ENCODE measurements at places on chromosomes 6 and 20. TPM values are rescaled to one million over a fixed set of nuclear protein-coding genes. Genes with fewer than 3 reads are reported as not detected.

- DNase-seq: no peak
- no peak overlapping the region for H3K27ac ChIP-seq
- H3K27me3 ChIP-seq: no peaks in the 10 kb centered on the region
- no peak overlapping the region for H3K4me3 ChIP-seq
Observed at GRCh38 chr6:112434896-112435435, 87.8 kb downstream of the RFPL4B start.

- DNase-seq: no peak
- no peaks in the 10 kb centered on the region for H3K36me3 ChIP-seq
- no peaks in the 10 kb centered on the region for H3K27me3 ChIP-seq
Observed at GRCh38 chr6:155008625-155009024, 13.5 kb downstream of the TIAM2 start.

STX7 gene
- polyA plus RNA-seq: 12.3 TPM

CENPW gene
- 1.7 TPM for polyA plus RNA-seq

DNA sequence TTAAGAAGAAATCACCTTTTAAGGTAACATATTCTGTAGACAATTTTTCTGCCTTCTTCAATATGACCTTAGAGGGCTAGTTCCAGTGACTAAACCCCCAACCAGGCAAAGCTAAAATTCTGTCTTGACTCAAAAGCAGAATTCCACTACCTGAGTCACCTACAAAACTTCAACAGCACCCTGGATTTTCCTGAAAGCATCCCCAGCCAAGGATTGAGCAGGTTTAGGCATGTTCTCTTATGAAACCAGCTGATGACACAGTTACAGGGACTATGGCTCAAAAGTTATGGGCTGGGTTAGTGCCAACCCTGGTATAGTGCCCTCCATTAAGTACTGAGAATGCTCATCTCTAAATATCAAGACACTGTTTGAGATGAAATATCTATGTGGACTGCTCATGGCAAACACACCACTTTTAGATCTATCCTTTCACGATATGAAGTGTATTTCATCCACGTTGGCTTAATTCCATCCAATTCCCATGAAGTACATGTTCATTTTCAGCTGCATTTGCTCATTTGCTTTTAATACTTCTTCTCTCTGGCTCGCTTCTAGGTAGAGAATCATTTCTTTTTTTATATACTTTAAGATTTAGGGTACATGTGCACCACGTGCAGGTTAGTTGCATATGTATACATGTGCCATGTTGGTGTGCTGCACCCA is 53.6 kb upstream of the TNFAIP3 start:
- no peak overlapping the region for H3K27ac ChIP-seq
- DNase-seq: no peak
- no peaks in the 10 kb centered on the region for H3K27me3 ChIP-seq
- H3K4me1 ChIP-seq: no peaks in the 10 kb centered on the region

- no peak for DNase-seq
- H3K36me3 ChIP-seq: no peaks in the 10 kb centered on the region
- no peak overlapping the region for H3K4me3 ChIP-seq
- no peak overlapping the region for H3K27ac ChIP-seq
- H3K4me1 ChIP-seq: no peaks in the 10 kb centered on the region
Observed at GRCh38 chr6:165227644-165228329, 81.6 kb downstream of the C6orf118 start.

JAG1 gene
- polyA plus RNA-seq: 3.0 TPM

DPPA5 gene
- not detected for polyA plus RNA-seq

ZSCAN23 gene
- polyA plus RNA-seq: not detected

GRCh38 chr6:46204880-46205650 is 34.3 kb upstream of the ENPP5 start:
- H3K27me3 ChIP-seq: no peaks in the 10 kb centered on the region
- no peak overlapping the region for H3K4me3 ChIP-seq
- no peak overlapping the region for H3K27ac ChIP-seq
- H3K4me1 ChIP-seq: no peaks in the 10 kb centered on the region

DNA sequence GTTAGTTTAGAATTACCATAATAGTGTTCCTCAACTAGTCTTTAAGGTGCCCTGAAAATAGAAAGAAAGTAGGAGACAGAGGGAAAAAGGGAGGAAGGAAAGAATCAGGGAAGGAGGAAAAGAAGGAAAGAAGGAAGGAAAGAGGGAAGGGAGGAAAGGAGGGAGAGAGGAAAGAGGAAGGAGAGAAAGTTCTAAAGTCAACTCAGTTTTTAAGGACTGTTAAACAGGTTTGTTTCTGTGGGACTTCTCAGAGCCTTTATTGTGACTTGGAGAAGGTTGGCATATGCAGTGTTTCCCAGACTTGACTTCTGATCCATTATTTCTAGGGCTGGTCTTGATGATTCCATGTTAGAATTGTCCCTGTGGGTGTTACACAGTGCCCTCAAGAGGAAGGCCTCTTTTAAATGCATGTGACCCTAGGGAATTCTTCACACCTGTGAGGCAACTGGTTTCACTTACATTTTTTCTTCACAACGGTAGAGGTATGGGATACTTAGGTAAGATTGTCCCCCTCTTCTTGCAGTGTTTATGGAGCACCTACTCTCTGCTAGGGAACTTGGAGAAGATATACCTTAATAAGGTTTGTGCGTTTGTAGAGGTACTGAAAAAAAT is 132.7 kb upstream of the GMDS start:
- no peak overlapping the region for H3K27ac ChIP-seq
- H3K4me1 ChIP-seq: no peaks in the 10 kb centered on the region
- H3K36me3 ChIP-seq: no peaks in the 10 kb centered on the region

COX4I2 gene
- 0.81 TPM for polyA plus RNA-seq

CDH4 gene
- polyA plus RNA-seq: not detected

- no peaks in the 10 kb centered on the region for H3K36me3 ChIP-seq
- no peaks in the 10 kb centered on the region for H3K27me3 ChIP-seq
- no peaks in the 10 kb centered on the region for H3K4me1 ChIP-seq
Observed at GRCh38 chr6:21912151-21912832, 318.7 kb downstream of the SOX4 start.

- H3K36me3 ChIP-seq: no peaks in the 10 kb centered on the region
- peak; percentile 57 for DNase-seq
- peaks cover 12% of the 10 kb centered on the region for H3K4me1 ChIP-seq
- no peaks in the 10 kb centered on the region for H3K27me3 ChIP-seq
- peak overlapping the region; percentile 88 for H3K4me3 ChIP-seq
Observed at GRCh38 chr6:3750317-3751076, 1.0 kb downstream of the PXDC1 start.

SLC17A4 gene
- polyA plus RNA-seq: 4.4 TPM

GRCh38 chr20:6855796-6856195 is 88.3 kb downstream of the BMP2 start:
- no peak for DNase-seq
- no peaks in the 10 kb centered on the region for H3K27me3 ChIP-seq
- H3K27ac ChIP-seq: no peak overlapping the region
- no peaks in the 10 kb centered on the region for H3K36me3 ChIP-seq

DNA sequence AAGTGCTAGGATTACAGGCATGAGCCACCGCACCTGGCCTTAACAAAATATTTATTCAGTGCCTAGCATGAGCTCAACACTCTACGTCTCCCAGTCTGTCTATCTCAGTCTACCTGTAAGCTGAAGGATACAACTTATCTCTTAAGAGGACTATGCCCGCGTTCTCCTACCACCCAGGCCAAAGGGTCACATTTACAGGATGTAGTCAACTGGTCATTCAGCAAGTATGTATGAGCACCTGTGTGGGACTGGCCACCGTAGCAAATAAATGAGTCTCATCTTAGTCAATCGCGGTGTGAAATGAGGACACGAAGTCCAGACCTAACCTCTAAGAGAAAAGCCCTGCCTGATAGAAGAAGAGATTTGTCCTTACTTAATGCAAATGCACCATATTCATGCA is 49.9 kb downstream of the MUC22 start:
- no peaks in the 10 kb centered on the region for H3K36me3 ChIP-seq
- no peaks in the 10 kb centered on the region for H3K27me3 ChIP-seq

Measured in liver (tissue), 10 donors.